Gastrocnemius medialis (tissue), 4 donors: ENCODE measurements at places on chromosomes 16 and 17.
A peak's percentile ranks its signal among the peaks of the same experiment; 100 is the strongest.

DNA sequence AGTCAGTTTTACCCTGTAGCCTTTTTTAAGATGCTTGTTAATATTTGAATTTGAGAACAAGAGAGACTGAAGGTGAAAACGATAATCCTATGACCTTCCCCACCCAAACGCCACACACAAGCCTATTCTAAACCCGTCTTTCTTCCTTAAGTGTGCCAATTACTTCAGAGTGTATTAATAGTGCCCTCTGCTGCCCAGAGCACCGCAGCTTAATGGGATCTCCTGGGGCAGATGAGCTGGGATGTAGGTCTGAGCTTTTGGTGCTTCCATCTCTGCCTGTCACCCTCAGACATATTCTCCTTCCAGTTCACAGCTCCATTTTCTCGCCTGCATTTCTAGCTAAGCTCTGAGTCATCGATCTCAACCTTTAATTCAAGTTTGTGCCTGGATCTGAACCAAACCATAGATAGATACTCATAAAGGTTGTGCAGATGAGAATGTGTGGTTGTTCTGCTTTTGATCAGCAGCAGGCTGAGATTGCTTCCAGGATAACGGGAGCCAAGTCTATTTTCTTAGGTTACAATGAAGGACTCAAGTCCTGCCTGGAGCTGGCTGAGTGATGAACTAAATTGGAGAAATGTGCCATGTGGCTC is 46.4 kb upstream of the CDH13 start:
- no peak for DNase-seq

GRCh38 chr17:48544349-48545021 is 424 bp downstream of the HOXB2 start:
- peak; percentile 36 for DNase-seq

- DNase-seq: no peak
Observed at GRCh38 chr16:57985204-57986181, 14.6 kb upstream of the CNGB1 start.

GRCh38 chr16:89064606-89065457 is 28.8 kb upstream of the ACSF3 start:
- DNase-seq: no peak

DNA sequence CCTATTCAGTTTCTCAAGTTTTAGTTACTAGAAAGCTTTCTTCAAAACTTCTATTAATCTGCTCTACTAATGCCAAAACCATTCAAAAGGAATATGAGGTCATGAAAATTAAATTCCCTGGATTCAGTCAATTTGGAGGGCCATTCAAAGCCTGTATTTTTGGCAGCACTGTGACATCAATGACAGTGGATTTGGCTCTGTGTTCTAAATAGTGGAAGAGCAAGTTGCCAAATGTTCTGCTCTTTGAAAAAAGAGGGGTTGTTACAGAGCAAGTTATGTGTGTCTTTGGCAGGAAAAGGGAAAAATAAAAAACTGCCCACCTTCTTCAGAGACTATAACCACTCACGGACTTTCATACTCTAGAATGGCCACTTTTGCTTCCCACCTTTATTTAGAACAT is 3.2 kb upstream of the C16orf46 start:
- no peak for DNase-seq

DNA sequence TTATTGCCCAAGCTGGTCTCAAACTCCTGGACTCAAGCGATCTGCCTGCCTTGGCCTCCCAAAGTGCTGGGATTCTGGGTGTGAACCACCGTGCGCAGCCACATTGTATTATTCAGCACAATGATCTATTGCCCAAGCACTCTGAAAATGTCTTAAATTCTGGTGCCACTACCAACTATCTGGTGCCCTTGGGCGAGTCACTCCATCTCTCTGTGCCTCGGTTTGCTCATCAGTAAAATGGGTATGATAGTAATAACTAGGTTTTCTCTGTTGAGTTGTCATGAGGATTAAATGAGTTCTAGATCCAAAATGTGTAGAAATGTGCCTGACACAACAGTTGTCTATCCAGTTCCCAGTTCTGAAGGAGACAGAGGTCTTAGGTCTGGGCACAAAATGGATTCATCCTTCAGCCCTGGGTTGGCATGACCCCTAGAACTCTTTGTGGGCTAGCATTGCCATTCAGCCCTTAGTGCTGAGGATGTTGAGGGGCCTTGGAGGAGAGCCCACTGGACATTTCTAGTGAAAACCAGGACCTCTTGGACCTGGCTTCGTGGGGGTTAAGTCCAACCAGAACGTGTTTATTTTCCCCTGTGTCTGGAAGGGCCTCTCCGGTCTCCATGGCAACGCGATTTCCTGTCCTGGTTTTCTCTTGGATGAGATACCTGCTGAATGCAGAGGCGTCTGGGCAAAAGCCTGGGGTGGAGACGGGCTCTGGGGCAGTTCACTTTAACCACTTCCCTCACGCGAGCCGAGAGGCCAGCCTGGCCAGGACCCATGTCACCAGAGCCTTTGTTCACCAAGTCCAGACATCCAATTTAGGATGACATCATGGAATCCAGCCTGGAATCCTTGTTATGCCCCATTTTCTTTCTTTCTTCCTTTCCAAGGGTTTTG is 43.7 kb upstream of the TNRC6A start:
- DNase-seq: peak; percentile 8

GRCh38 chr16:78300469-78300868 is 201.0 kb downstream of the WWOX start:
- DNase-seq: no peak

DNA sequence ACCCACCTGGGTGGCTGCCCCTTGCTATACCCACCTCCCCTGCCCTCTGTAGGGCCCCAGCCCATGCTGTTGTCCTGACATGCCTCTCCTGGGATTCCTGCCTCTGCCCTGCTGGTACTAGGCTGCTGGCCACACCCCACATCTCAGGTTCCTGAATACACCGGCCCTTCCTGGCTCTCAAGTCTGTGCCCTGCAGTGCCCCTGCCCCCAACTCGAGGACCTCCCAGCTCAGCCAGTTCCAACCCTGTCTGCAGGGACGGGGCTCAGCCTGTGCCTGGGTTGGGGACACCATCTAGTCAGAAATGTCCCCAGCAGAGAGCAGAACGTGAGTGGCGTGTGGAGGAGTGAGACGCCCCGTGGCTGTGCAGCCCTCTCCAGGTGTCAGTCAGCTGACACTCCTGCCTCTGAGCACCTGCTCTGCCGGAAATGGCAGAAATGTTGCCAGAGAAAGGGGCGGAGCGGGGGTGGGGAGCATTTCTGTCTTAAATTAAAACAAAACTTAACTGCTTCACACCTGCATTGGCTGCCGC is 28.7 kb downstream of the ACSF3 start:
- no peak for DNase-seq

- no peak for DNase-seq
Observed at GRCh38 chr17:69763503-69763902, 311.5 kb upstream of the KCNJ16 start.

DNA sequence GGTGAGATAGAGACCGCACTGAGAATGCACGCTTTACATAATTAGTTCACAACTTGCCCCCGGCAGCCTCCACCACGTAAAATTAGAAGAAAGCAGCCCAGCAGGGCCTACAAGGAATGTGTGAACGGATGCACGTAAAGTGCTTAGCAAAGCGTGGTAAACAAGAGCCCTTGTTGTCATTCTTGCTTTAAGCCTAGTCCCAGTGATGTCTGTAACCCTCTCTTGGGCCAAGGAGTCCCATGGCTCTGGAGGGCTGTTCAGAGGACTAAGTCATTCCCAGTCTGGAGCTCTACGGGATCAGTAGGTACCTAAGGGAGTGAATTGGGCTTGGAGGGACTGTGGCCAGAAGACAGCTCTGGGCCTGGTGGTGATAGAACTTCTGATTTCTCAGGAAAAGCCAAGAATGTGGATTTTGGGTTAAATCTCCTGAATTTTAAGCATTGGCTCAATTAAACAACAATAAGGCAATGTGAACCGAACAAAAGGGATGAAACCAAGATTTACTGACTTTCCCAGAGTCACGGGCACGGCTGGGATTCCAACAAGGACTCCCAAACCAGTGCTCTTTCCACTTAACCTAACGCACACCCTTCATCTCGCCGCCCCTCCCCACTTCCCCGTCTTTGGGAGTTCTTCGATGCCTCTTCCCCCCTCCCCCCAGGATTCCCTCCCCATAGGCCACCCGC is 775 bp upstream of the CHP2 start:
- no peak for DNase-seq

DNA sequence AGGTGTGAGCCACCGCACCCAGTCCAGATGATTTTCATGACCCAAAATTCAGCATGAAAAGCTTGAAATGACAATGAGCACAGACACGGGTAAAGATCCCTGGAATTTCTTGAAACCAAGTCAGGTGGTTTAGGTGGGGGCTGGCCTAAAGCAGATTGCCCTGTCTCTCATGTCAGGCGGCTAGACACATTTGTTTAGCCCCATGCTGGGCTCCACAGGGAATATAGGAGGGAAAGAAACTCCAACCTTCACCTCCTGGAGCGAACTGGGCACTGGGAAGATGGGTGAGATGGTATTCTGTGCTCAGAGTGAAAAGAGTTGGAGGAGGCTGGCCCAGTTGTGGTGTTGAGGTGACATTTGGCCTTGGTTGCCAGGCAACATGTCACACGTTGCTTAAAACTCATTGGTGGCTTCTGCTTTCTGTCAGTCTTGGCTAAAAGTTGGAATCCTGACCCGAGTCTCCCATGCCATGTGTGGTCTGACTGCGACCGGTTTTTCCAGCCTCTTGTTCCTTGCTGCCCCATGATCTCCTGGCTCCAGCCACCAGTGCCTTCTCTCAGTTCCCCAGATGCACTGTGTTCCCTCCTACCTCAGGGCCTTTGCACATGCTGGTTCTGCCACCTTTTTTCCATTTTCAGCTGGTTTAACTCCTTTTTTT is 113.7 kb downstream of the ABCC6 start:
- no peak for DNase-seq

DNA sequence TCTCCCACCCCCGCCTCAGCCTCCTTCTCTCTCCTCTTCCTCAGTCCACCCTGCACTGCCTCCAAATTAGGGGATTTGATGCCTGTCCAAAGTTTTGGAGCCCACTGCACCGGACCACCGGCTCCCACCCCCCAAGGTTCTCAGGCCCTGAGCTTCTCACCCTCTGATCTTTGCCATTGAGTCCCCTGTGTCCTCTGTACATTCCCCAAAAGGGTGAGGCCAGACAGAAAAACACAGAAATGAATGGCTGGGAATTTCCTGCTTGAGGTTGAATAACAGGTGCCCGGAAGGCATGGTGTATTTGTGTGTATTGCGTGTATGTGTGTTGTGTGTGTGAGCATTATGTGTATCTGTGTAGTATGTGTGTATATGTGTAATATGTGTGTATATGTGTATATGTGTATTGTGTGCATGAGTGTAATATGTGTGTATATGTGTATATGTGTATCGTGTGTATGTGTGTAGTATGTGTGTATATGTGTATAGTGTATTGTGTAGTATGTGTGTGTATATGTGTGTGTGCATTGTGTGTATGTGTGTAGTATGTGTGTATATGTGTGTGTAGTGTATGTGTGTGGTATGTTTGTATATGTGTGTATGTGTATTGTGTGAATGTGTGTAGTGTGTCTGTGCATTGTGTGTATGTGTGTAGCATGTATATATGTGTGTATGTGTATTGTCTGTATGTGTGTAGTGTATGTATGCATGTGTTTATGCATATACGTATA is 16.0 kb upstream of the CCL17 start:
- DNase-seq: no peak

- DNase-seq: no peak
Observed at GRCh38 chr16:35431829-35432663, 1972.6 kb downstream of the TP53TG3F start.

DNA sequence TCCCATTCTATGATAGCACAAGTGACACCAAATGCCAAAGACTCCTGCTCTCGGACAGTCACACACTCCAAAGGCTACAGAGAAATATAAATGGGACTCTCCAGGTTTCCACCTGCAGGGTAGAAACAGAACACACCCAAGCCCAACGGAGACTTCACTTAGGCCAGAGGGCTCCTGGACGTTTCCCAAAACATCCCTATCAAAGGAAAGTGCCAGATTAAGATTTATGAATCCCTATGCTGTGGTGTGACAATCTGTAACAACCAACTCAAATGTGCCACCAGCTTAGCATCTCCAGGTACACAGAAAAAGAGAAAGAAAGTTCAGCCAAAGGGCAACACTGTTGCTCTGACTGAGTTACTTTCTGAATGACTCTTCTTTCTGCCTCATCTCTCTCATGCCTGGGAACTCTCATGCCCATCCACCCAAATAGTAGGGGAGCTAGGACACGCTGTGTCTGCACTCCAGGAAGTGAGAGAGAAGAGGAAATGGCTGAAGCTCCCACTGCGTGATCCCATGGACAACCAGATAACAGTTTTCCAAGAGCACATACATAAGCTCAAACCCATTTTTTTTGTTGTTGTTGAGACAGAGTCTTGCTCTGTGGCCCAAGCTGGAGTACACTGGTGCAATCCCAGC is 49.7 kb downstream of the SMG6 start:
- no peak for DNase-seq

GRCh38 chr17:32276171-32276601 is 10.6 kb downstream of the RHBDL3 start:
- DNase-seq: no peak

DNA sequence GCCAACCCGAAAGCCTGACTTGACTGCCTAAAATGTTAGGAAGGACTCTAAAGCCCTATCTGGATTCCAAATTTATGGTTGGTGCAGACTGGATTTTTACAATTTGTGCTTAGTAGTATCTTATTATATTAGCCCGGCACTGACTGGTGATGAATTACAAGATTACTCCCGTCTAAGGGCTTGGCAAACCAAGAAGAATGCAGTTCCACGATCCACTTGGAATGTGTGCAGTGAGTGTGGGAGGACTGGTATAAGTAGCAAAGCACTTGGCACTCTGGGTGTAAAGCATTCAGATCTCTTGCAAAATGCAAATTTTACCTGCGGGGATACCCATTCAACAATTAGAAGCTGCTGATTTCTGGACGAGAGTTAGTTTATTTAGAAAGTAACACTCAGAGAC is 539.4 kb downstream of the MAF start:
- DNase-seq: no peak

DNA sequence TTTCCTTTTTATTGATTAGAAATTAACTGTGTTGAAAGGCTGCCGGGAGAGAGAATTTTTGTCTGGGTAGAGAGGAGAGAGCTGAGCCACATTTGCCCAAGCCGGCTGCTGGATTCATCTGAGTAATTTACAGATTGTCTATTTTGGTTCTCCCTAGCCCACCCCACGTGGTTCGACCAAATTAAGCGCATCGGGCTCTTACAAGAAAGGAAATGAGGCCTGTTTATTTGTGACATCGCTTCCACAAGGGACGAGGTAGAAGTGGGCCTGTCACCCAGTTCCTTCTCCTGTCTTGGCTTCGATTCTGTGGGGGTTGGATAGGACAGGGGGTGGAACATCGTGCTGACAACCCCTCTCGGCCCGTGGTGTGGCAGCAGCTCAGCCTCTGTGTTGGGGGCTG is 42.9 kb downstream of the SYT17 start:
- no peak for DNase-seq

GRCh38 chr17:47400333-47400732 is 76.6 kb downstream of the EFCAB13 start:
- DNase-seq: no peak

GRCh38 chr17:83152227-83152744 is 72.9 kb downstream of the METRNL start:
- DNase-seq: no peak
